ENCODE measurements at places on chromosomes 6 and 20.
A peak's percentile ranks its signal among the peaks of the same experiment; 100 is the strongest.

GRCh38 chr6:105113422-105113821, 66.4 kb downstream of the POPDC3 start:
- DNase-seq, result no peak

DNA sequence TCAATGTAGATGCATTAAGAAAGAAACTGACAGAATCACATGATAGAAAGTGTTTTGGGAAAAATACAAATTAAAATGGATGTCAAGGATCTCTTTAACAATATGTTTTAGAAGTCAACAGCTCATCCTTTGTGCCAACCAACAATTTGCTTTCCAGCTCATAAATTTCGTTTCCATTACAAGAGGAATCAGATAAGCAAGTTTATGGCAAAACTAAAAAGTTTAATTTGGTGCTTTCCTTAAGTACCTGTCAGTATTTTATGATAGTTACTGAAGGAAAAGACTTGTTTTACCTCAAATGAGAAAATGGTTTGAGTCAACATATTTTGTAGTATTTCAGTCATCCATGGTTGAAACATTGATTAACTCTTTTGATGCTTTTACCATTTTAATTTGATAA, 130.0 kb downstream of the CDKAL1 start:
- DNase-seq, result no peak

- DNase-seq, result no peak
Measured at GRCh38 chr6:87200469-87201175, 45.3 kb downstream of the ZNF292 start.

DNA sequence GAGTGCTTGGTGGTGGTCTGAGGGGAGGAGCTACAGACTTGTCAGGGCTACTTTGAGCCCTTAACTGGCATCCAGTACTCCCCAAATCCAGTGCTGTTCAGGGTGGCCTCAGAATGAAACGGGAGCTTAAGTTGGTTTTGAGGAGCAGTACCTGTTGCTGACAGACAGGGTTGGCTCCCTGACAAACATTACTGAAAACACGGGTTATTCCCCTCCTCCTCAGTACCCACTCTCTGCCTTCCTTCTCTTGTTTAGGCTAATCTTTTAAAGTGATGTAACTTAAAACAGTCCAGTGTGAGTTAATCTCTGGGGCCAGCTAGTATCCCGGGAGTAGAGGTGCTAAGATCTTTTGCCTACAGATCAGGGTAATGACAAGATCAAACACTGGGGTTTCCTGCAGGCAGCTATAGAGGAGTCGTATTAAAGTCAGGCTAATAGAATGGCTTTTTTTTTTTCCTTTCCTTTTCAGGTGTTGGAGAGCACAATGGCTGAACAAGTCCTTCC, 3.7 kb downstream of the TNFAIP3 start:
- peak; percentile 71 for DNase-seq

DNA sequence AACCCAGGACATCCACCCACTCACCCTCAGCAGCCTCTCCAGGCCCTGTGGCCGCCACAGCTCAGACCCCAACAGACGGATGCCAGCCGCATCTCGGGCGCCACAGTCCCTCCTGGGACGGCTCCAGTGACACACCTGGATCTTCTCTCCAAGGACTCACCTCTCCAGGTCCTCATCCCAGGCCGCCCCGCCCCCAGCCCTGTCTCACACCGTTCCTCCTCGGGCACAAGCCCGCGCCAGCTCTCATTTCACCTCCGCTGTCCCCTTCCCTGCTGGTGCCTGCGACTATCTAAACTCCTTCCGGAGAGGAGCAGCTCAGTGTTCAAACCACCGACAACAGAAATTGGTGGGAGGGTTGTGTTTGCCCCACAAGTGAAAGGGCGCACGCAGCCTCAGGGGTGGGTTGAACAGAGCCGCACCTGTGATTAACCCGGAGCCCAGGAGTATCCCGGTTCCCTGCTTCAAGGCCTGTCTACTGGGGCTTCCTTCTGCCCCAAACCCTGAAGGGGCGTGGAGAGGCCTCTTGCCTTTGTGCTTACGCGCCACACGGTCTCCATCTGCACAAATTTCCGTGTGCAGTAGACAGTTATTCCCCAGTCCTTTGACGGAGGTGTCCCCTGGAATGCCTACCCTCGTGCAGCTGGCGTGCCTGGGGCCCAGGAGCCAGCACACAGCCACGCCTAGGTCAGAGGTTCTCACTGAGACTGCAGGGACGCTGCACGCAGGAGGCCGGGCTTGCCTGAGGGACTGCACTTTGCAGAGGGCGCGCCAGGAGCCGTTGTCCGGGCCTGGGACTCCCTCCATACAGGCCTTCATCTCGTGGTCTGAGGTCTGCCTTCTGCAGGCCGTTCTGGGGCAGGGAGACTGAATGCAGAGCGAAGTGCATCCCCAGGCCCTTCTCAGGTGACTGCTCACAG, 232.7 kb downstream of the DLL1 start:
- no peak for DNase-seq

GRCh38 chr6:53189554-53189953, 40.9 kb upstream of the GCM1 start:
- no peak for DNase-seq

GRCh38 chr20:53844259-53844658, 226.1 kb downstream of the BCAS1 start:
- no peak for DNase-seq

DNA sequence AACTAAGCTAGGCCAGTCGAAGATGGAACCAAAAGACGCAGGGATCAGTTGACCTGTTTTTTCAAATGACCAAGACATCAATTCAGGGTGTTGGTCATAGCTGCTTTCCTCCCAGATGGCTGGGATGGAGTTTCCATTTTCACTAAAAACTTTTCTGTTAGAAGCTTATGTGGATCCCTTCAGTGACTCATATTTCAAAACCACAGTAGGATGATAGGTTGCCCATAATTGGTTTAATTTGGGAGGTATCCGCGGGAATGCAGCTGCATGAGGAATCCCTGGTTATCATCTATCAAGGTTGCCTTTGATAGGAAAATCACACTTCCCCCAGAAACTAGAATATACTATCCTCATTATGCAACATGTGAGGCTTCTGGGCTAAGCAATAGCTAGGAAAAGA, 150.9 kb upstream of the MLIP start:
- DNase-seq, result no peak

GRCh38 chr6:32415521-32416019, 8.6 kb upstream of the BTNL2 start:
- peak; percentile 51 for DNase-seq

DNA sequence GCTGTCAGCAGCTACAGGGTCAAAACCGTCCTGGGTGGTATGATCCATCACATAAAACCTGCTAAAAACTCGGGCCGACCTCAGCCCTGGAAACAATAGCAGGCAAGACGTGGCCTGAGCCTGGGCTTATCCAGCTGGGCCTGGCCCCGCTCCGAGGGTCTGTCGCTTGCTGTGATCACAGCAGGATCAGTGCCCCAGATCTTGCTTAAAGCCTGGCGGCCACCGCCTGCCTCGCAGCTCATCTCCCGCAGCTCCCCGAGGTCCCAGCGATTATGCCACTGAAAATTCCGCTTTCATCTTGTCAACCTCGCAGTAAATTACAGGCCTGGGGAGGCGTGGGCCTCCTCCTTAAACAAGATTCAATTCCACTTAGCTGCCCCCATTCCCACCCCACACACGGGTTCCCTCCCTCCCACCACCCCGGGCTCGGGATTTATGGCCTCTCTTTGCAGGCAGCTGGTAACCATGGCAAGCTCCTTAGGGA, 40.1 kb downstream of the CDH22 start:
- no peak for DNase-seq

- DNase-seq, result no peak
Measured at GRCh38 chr6:168691774-168692173, 250.8 kb downstream of the SMOC2 start.

DNA sequence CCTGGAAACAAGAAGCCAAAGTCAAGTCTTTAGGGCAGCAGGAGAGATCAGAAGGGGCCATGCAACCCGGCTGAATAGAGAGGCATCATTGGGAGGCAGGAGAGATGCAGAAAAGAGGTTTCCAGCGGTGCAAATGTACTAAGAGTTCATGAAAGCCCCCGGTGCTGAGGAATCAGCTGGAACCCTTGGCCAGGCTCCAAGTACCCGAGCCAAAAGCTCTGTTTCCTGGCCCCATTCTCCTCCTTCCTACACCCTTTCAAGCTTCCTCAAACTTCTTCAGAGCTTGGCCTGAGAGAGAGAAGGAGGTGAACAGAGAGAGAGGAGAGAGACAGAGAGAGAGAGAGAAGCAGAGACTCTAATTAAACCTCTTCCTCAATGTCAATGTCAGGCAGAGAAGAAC, 433.5 kb downstream of the PRKN start:
- no peak for DNase-seq

DNA sequence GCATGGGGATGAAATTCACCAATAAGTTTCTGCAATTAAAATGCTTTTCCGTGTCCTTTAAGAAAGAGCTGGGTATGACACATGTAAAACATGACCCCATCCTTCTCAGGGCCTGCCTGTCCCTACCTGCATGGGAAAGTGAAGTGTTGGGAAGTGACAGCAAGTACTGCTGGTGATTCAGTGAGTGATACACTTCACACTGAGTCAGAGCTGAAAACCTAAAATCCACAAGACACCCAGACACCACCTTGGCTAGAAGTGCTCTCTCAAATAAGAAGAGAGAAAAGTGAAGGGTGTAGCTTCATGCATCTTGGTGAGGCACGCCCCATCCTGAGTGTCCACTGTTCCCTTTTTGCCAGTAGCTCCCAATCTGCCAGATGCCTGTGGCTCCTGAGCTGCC, 3.3 kb downstream of the RAB22A start:
- DNase-seq, result no peak

DNA sequence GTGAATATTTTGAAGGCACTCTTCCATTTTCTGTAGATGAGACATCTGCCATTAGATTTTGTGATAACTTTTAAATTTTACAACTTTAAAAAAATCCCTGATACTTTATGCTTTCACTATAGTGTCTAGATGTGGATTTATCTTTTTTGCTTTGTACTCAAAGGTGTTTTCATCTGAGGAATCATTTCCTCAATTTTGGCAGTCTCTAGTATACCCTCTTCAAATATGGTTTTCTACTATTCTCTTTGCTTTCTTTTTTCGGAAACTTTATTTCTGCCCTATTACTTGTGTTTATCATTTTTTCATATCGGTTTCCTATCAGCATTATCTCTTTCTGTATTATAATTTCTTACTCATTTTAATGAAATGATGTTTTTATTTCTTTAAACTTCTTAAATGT, 62.2 kb downstream of the SLX4IP start:
- DNase-seq, result no peak

- DNase-seq, result no peak
Measured at GRCh38 chr6:37059344-37060194, 54.1 kb downstream of the FGD2 start.

DNA sequence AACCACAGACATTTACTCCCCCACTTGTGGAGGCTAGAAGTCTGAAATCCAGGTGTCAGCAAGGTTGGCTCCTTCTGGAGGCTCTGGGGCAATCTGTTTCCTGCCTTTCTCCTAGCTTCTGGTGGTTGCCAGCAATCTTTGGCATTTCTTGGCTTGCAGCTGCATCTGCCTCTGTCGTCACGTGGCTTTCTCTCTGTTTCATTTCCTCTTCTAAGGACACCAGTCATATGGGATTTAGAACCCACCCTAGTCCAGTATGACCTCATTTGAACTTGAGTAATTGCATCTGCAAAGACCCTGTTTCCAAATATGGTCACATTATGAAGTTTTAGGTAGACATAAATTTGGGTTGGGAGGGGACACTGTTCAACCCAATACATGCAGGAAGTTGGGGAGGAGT, 56.2 kb upstream of the EPB41L1 start:
- no peak for DNase-seq

- no peak for DNase-seq
Measured at GRCh38 chr6:6002005-6002847, 4.5 kb downstream of the NRN1 start.

- no peak for DNase-seq
Measured at GRCh38 chr20:432208-432607, 24.1 kb downstream of the RBCK1 start.

DNA sequence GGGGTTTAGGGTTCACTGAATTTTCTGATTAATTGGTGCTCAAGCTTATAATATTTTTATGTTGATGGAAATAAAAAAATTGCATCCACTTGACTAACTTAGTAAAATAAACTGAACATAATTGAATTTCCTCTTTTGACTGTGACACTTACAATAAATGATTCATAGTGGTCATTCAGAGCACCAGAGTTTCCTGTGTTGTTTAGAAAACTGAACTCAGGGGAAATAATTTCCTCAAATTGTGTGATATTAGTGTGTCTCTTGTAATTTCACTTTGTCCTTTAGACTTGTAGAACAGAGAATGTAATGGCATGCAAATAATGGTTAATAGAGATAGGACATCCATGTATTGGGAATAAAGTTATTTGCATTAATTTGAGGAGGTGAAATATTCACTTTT, 319.7 kb upstream of the MAN1A1 start:
- DNase-seq, result no peak

GRCh38 chr6:15365273-15365687, 119.4 kb downstream of the JARID2 start:
- DNase-seq, result peak; percentile 37

DNA sequence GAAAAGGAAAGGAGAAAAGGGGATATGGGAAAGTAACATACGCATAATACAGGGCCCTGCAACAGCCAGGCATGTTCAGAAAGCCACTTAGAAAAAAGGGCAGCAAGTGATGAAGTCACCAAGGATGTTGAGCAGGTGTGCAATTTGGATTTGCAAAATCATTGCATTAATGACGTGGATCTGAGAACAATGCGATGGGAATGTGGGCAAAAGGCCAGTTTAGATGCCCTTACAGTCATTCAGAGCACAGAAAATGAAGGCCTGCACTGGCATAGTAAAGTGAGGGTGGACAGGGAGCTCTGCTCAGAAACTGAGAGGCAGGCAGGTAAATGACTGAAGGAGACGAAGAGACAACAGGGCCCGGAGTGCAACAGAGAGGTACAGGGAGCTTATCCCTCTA, 123.7 kb upstream of the NHSL1 start:
- DNase-seq, result no peak
